ENCODE measurements at places on chromosomes 7 and 10.

DNA sequence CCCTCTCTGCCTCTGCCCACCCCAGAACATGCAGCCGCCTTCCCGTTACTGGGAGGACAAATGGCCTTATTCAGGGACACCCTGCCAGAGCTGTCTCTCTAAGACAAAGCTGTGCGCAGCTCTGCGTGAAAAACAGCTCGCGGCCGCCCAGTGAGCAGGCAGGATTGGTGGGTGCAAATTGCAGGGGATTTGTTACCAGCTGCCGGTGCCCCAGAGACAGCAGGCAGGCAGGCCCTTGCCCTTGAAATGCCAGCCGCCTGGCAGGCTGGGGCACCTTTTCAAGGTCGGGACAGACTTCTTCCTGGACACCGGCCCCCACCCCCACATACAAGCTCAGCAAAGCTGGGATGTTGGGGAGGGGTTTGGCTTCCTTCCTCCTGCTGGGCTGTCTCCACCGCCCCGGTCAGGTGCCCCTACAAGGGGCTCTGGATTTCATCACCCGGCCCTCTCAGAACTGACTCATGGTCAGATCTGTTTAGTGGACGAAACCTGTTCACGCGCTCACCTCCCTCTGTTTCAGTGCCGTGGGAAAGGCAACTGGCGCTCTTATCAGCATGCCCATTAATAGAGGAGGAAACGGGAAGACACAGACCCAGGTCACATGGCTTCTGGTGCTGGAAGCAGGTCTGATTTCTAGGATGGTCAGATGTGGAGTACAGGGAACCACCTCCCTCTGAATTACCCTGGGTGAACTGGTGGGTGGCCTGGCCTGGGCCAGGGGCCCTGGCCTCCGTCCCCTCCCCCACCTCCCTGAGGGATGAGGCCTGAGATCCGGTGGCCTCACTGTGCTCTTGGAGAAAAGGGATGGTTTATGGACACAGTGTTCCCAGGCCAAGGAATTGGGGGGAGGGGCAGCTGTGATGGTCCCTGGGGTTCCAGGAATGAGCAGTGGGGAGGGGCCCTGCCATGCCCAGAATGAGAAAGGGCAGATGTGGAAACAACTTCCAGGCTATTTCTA lies 123.9 kb upstream of the PPIF start:
- DNase-seq, result no peak

DNA sequence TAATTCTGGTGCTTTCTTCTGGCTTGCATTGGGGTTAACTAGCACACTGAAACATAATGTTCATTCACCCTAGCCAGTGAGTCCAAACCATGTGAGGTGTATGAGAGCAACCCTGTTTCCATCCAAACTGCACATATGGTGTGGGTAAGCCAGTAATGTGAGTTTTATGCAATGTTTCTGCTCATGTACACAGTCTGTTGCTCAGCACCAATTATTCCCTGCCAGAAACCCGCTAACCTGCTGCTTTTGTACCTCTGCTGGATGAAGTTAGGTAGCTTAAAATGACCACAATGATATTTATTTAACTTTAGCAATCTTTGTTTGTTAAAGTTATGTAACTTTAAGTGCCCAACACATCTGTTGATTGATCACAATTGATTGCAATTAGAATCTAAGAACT lies 93.7 kb upstream of the RPA3 start:
- no peak for DNase-seq

DNA sequence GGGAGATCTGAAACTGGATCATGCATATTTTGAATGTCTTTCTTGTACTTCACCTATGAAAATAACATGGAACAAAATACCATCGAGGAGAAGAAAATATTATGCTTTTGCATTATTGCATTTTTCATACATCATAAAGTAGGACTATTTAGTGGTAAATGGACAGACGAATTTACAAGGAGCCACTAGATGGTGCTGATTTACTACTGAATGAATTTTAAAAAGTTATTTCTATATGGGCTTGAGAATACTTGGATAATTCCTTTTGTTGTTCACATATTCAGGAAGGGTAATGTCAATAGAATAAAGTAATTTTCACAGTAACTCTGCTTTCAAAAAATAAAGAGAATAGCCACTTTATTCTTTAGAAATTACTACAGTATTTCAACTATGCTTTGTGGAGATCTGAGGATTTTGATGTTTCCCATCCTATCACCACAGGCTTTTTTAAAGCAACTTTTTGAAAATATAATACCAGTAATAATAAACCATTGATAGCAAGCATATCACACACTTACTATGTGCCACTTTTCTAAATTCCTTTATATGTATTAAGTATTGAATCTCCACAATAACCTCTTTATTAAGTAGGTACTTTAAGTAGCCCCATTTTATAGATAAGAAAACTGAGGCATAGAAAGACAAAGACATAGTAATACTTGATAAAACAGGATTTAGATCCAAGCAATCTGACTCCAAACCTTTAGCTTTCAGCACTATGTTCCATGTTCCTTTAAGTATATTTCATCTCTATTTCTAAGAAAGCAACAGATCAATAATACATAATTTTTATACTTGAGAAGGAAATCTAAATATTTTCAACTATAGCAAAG lies 38.6 kb downstream of the NEBL start:
- no peak for DNase-seq

DNA sequence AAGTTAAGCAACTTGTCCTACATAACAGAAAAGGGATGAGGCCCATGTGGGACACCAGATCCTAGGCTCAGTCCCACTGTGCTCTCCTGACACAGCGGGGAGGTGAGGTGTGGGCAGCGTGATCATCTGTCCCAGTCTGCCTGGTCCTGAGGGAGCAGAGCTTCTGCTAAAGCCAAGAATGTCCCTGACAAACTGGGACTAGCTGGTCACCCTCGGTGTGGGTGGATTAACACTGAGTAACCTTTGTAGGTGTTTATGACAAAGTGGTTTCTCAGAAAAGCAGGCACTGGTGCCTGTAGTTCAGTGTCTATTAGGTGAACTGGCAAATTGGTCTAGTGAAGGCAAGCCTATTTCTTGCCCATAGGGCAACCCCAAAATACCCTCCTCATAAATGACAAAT lies 127.8 kb upstream of the HABP2 start:
- DNase-seq, result no peak

- no peak for DNase-seq
Measured at GRCh38 chr10:119297207-119297968, 90.0 kb downstream of the GRK5 start.

- no peak for DNase-seq
Measured at GRCh38 chr7:129741743-129742213, 130.3 kb downstream of the NRF1 start.

- DNase-seq, result no peak
Measured at GRCh38 chr7:154857240-154857639, 145.7 kb downstream of the PAXIP1 start.

DNA sequence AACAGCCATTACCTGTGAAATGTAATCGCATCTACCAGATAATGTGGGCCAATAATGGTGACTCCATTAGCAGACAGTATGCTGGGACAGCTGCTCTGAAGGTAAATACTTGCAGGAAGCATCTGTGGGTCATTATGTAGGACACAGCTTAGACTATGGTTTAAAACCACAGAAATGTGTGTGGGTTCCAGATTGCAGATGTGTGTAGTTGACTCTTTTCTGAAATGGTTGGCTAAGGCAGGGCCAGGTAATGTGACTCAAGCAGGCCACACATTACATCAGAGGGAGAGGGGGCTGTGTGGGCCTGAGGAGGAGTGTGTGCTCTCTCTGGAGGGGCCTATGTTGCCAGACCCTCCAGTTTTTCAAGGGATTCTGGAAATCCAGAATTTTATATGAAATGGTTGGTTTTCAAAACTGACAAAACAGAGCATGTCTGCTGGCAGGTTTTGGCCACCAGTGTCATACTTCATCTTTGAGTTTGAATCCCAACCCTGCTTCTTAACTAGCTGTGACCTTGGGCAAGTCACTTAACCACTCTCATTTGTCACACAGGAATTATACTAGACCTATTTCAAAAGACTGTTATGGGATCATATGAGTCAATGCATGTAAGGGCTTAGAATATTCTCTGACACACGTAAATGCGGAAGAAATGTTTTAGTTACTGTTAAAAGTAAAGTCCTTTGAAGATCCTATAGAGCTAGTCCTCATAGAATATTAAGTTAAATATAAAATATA lies 64.5 kb downstream of the MCMBP start:
- DNase-seq, result no peak

DNA sequence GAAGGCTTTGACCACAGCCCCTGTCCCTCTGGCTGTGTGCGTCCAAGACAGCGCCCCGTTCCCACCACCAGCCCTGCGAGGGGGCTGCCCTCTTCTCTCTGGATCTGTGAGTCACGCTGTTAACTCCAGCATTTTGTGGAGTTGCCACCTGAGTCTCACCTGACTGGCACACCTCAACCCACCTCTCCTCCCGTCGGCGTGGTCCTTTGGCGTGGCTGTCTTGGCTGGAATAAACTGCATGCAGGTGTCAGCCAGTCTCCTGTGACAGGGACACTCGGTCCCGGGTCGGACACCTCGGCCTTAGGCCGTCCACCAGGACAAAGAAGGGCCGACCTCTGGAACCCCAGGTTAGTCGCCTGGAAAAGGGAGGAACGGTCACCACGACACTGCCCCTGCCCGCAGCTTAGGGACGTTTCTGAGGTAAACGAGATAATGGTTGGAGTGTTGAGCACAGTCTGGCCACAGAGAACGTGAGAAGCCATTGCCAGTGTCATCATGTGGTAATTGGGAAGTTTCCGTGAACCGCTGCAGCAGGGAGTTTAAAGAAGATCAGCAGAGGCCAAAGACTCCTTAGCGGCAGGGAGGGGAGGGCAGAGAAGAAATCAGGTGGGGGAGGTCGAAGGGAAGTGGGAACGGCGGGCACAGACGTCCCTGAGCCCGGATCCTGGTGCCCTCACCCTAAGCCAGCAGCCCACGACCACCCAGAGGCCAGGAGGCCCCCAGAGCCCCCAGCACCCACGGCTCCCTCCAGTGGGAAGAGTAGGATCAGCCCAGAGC lies 73.6 kb upstream of the FAM20C start:
- DNase-seq, result no peak

DNA sequence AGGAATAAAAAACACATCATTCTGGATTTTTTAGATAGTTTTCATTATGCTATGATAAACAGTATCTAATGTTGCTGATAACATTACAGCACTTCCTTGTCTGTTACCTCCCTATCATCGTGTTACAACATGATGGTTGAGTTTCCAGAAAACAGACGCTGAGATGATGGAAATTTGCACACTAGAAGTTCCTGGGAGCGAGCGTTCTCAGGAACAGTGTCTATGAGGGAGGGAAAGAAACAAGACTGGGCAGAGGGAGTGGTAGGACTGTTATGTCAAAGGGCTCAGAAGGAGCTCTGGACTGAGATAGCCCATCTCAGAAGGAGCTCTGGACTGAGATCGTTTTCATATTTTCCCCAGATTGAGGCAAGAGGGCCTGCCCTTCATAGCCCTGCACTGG lies 121.6 kb downstream of the REEP3 start:
- no peak for DNase-seq

- DNase-seq, result no peak
Measured at GRCh38 chr10:62050893-62051433, 149.5 kb downstream of the ARID5B start.

DNA sequence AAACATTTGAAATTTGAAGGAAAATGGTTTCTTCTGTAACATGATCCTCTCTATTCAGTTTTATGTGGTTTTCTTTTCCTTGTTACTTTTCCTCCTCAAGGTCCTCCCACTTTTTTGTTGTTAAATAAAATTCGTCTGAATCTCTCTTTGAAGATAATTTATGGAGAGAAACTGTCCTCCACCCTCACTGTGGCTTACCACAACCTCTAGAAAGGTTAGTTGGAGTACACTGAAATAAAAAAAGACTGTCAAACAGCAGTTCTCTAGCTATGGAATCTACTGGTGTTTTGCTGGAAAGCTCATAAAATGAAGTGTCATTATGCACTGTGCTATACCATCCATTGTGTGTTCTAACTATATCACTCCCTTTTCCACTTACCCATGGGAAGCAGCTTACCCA lies 189.4 kb downstream of the HDAC9 start:
- DNase-seq, result no peak

GRCh38 chr10:44771233-44771995 lies 139.7 kb upstream of the TMEM72 start:
- DNase-seq, result no peak

DNA sequence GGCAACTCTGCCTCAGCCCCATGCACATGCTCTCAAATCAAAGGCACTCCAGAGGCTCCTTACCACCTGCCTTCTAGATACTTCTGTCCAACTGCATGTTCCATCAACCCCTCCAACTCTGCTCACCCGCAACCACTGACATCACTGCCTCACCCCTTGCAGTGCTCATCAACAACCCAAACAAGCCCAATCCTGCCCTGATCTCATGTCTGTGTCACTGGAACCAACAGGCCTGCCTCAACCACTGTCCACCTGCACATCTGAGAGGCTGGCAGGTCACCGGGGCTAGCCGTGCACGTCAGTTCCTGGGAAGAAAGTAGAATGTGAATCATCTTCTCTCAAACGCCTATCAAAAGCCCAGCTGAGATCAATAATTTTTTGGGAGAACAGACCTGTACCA lies 33.3 kb downstream of the CTBP2 start:
- no peak for DNase-seq

DNA sequence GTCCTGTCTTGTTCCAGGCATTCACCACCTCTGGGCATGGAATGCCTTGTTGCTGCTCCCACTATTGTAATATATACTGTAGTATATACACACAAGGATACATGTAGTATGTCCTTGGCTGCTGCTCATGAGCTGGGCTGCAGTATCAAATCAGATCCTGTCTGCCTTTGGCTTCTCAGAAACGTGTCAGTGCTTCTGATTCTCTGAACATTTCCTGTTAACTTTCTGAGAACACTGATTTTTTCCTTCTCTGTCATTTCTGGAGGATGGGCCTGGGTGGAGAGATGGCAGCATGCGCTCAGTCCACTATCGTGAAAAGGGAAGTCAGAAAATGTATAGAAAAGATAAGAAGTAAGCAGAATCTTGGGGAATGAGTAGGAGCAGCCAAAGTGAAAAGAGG lies 12.2 kb downstream of the SFTPA2 start:
- no peak for DNase-seq
